ENCODE measurements at places on chromosomes 1 and 21.

- DNase-seq = no peak
Observed at GRCh38 chr1:81617308-81617967, 183.3 kb upstream of the ADGRL2 start.

DNA sequence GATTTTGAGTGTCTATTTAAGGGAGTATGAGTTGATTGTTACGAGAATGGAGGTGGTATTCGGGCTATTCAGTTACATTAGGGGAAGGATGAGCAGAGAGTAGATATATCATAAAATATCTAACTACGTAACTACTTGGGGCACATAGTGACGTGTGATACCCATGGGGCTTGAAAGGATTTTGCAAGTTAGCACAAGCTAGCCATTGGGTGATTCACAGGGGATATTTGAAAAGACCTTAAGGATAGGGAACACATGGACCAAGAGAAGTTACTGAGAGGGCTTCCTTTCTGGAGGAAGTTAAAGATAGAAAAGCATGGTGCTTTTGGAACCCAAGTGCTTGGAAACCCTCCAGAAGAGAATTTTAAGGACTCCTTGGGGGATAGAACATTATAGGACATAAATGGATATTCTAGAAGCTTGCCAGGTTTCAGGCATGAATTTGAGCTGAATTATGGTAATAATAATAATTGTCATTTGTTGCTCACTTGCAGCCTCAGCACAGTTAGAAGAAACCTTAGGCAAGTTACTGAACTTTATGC is 5.4 kb downstream of the DISP1 start:
- no peak for DNase-seq

DNA sequence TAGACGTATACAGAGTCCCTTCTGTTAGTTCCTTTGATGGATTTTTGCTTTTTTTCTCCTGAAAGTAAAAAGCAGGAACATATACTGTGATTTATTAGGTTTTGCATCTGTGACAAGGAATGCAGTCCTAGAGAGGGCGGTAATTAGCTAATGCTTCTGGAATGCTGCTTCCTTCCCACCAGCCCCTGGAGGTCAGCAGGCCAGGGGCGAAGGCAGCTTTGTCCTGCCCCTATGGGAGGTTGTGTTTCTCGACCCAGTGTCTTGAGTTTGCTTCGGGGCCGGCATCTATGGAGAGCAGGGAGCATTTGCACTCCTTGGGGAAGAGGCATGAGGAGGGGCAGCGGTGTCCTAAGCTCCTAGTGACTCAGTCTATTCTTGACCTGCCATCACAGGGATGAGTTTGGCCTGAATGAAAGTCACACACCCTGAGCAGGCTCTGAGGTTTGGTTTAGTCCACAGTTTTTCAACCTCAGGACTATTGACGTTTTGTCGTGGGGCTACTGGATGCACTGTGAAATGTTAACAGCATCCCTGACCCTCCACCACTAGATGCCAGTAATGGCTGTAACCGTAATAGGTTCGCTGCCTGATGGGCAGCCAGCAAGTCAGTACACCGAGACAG is 85.0 kb upstream of the KCNJ15 start:
- no peak for DNase-seq

DNA sequence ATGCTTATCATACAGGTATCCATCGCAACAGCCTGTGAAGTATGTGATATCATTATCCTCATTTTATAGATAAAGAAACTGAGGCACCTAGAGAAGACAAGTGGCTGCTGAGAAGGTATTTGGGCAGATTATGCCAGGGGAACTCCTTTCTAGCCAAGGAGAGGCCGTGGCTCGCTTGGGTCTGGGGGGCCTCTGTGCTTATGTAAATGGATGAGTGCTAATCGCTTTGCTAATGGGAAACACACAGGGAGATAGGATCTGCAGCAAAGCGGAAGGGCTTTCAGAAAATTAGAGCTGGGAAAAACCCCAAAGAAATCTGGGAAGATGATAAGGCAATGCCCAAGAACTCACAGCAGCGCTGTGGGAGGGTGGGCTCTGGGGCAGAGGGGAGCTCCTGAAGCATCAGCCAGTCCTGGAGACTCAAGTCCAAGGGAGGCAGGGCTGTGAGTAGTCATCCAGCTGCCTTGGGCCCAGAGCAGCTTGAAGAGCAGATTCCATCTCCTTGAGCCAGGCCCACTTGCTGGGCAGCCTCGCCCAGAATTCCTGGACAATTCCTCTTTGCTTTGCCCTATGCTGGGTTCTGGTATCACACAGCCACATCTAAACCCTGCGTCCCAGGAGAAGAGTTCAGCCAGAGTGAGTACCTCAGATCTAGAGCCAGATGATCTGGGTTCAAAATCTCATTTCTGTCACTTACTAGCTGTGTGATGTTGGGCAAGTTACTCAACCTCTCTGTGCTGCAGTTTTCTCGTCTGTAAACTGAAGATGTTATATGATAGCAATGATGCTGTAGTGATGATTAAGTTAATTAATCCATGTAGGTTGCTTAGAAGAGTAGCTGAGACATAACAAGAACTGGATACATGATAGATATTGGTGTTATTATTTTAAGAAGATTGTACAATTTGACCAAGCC is 36.7 kb downstream of the FOXD2 start:
- no peak for DNase-seq

DNA sequence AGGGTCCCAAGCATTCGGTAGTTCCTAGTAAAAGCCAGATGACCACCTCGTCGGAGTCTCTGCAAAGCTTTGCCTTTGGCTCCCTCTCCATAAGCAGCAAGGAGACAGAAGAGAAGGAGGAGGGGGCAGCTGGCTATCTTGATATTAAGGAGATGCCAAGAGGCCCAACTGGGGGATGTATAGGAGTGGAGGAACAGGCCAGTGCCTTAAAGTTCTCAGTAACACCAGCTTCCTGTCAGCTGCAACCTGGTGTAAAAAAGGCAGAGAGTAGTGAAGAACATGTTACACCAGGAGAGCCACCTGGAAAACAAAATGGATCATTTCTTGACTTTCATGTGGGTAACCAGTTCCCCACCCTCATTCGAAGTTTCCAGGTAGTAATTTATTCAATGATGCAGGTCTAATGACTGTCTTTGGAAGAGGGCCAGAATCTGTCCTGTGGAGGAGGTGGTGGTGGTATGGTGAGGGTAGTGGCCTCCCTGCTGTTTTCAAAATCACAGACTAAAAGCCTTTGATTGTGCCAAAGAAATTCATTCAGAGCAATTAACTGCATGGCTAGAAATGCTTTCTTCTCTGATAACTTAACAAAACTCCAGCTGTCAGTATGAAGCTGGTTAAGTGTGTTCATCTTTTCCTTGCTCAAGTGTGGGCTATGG is 27.3 kb downstream of the TMEM200B start:
- no peak for DNase-seq

DNA sequence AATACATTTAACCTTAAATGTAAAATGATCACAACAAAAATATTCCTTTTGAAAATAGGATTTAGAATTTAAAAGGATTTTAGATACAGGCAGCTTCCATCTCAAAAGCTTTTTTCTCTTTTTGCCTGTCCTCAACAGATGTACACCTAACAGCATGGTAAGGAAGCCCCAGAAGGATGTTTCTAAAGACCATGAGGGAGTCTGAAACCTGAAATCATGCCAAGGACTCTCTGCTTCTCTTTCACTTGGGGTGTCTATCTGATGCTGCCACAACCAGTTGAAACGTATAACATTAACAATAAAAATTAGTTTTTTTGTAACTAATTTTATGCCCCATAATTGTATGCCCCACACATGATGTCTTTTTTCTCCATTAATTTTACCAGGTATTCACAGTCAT is 5.4 kb upstream of the ZNF281 start:
- no peak for DNase-seq

GRCh38 chr1:53379662-53380002 is 51.8 kb upstream of the LRP8 start:
- no peak for DNase-seq

GRCh38 chr1:214360525-214361164 is 79.7 kb downstream of the SMYD2 start:
- no peak for DNase-seq

DNA sequence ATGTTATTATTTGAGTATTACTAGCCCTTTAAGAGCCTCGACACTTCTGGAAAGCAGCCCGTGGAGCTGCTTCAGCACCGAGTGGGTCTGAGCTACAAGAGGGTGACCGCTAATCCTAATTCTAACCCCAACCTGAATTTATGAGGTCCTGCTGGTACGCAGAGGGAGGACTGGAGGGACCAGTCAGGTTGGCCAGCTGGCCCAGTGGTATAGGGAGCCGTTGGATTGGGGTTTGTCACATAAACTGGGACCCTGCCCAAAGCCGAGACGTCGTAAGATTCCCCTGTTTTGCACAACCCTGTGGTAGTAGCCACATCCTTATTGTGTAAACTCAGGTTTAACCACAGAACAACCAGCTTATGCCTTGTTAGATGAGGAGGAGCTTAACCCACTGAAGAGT is 60.8 kb upstream of the F3 start:
- DNase-seq = no peak
